ENCODE measurements at places on chromosomes 5 and 9. TPM values are rescaled to one million over a fixed set of nuclear protein-coding genes. Genes with fewer than 3 reads are reported as not detected.

Gene SPINK6
- total RNA-seq, result not detected

GRCh38 chr5:160694896-160695295 is 157.1 kb downstream of the ATP10B start:
- DNase-seq, result no peak

DNA sequence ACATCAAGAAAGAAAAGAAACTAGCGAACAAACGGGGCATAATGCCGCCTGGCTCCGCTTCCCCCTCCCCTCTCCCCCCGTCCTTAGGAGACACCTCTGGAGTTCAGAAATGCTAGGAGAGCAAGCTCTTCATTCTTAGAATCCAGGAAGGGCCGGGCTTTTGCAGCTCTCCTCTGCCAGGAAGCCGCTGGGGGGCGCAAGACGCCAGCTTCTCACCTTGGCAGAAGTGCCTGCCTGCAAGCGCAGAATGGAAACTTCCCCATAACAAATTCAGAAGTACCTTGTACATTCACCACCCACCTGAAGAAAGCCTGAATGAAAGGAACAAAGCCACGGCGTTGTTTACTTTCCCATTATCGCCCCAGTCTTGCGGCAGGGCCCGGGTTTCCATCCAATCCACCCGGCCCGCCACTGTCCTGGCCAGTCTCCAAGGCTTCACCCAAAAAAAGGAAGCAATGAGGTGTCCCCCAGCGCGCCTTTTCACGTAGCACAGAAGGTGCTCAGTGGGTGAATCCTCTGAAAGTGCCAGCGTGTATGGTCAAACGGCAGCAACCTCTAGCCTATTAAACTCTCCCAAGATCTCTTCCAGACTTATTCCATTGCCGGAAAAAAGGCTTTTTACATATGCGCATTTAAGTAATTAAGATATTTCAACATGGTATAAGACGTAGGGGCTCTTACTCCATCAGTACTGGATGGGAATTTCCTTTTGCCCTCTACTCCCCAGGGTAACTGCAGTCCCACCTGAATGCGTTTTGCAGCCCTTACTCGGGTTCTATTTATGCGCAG is 1.6 kb upstream of the GADD45G start:
- peak; percentile 94 for DNase-seq

DNA sequence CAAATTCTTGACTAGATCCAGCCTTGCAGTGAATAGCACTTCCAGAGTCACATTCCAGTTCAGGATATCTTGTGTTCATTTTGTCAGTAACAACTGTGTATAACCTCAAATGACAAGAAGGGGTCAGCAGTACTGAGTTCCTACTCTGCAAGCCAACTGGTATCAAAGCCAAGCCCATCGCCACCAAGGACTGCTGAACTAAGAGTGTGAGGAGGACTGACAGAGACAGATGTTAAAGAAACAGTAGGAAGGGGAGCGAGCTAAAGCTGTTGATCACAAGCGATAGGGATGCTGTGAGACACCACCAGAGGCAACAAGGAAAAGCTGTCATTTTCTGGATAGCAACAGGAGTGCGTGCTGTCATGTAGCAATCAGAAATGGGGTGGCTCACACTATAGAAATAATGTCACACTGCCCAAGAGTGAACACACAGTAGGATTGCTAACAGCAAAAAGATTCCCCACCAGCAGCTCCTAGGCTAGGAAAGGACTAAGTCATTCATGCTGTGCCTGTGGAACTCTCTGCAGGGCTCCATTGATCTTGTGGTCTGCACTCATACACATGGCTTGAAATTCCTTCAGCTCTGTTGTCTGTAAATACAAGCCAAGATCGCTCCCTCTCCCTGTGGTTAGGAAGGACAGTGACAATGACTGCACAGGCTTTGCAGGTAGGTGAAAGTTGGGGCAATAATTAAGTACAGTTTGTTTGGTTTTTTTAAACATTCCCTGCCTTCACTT is 658.6 kb downstream of the NR2F1-AS1 start:
- DNase-seq, result no peak

DNA sequence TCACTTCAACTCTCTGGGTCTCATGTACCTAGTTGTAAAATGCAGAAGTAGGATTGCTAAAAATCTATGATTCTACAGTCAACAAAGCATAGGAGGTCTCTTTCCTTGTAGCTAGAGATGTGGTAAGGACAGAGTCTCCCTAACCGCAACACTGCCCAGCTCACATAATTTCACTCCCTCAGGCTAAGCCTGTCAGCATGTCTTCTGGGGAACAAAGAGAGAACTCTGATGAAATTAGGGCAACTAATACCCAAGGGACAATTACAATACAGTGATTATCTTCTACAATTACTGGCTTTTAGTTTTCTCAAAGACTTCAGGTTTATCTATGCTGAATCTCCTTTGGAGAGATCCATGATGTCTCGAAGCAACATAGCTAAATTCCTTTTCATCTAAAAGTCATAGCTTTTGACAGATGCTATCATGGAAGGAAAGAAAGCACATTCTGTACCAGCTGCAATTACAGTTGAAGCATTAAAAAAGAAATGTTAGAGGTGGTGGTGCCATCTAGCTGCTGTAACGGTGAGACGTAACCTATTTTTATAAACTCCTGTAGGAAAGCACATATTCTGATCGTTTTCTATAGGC is 141.1 kb upstream of the TARS1 start:
- DNase-seq, result no peak

GRCh38 chr9:88460587-88461332 is 72.5 kb downstream of the SPIN1 start:
- no peak for DNase-seq

DNA sequence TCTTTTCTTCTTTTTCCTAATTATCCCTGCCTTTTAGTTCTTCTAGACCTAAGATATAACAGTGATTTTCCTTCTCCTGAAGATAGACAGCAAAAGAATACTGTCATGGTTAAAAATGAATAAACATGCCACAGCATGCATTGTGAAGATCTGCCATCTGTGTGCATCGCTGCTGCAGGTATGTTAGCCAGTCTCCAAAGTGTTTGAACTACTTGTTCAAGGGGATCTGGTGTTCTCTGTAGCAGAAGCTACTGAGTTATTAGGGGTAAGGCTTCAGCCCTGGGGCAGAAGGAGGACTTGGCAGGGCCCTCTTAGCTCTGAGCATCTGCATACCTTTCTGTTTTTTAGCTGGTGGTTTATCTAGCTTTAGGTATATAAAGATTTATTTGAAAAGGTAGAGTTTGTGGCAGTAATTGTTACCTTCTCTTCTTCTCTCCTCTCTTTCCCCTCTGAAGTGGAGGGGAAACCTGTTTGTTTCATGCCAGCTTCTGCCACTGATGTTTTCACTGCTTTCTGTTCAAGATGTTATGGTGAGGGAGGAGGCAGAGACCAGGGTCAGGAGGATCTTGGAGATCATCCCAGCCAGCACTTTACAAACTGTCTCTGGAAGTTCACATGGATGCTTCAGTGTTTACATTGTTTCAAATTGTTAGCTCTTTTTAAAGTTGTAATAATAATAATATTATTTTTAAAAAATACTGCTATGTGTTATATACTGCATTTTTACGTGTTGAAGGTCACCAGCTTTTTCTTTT is 25.2 kb downstream of the GALNT10 start:
- DNase-seq, result no peak

- no peak for DNase-seq
These were observed 447.0 kb upstream of the EDIL3 start for GRCh38 chr5:84831701-84832100.

- peak; percentile 72 for DNase-seq
These were observed 32.9 kb downstream of the PRRX2 start for GRCh38 chr9:129698254-129698757.

Gene FOXD4
- total RNA-seq, result 0.45 TPM

DNA sequence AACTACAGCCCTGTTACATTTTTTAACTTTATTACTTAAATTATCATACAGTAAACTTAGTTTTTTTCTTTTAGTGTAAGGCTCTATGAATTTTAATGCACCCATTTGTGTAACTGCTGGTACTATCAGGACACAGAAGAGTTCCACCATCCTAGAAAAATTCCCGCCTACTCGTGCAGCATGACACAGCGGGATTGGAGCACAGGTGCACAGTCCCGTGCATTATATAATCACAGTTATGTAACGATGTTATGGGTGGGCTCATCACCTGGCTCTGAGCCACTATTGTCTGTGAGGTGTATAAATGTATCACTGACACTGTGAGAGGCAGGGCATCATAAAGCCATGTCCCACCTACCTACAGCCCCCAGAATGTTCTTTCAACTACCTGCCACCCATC is 80.7 kb downstream of the DRD1 start:
- no peak for DNase-seq

DNA sequence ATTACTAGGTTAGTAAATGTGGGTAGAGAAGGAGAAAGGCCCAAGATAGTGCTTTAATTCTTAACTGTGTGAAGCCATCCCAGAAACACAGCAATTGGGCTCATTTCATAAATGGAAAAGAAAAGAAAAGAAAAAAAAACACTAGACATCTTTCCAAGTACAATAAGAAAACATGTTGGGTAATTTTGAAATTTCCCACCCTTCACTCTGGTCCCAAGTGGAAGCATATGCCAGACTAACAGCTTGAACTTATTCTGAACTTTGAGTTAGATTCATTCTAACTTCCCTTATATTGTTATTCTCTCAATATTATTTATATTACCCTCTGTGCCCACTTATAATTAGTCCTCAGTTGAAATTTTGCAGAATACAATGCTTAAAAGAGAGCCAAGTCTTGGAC is 113.4 kb upstream of the GHR start:
- no peak for DNase-seq

Gene PCDHB16
- total RNA-seq, result 9.5 TPM

DNA sequence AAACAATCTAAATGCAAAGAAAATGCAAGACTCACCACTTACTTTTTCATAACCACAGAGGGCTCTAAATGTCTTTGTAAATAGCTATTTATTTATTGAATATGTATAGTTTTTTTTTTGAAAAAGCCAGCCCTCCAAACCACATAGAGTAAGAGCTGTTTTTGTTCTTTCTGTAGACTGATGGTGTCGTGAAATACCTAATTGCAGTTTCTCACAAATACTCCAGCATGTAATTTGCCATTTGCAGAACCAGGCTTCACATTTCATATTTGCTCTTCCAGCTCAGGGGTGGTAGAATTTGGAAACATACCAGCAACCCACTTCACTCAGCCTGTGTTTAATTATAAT is 159.8 kb downstream of the TMC1 start:
- DNase-seq, result no peak

- DNase-seq, result no peak
These were observed 127.1 kb upstream of the MOCS2 start for GRCh38 chr5:53236683-53237082.

DNA sequence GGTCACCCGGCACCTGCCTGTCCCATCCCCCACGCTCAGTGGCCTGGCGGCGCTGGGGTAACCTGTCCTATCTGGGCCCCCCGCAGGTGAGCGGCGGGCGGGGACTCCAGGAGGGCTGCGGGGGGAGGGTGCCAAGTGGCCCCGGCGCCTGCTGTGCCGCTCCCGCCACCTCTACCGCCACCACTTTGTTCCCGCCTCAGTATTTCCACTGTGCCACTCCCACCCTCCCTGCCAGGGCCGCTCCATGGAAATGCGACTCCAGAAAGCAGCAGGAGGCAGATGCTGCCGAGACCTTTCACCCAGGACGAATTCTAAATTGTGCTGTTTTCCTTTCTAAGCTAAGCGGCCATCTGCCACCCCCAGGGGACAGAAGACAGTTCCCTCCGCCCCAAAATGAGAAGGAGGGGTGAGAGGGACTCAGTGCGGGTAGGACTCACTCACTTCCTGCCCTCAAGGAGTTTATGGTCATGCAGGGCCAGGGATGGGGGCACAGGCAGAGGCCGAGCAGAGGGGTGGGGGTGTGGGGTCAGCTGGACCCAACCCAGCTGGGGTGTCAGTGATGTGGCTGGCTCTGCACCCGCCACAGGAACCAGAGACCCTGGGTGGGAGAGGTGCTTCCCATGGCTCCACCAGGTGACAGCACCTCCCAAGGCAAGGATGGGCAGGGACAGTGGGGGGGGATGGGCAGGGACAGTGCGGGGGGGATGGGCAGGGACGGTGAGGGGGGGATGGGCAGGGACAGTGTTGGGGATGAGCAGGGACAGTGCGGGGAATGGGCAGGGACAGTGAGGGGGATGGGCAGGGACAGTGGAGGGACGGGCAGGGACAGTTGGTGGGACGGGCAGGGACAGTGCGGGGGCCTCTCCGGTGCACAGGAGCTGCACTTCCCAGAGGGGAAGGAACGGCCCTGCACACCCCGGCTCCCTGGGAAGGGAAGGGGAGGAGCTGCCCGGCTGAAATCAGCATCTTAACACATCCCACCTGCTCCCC is 17.8 kb downstream of the NOTCH1 start:
- no peak for DNase-seq

Gene ANKRD34B
- total RNA-seq, result not detected

DNA sequence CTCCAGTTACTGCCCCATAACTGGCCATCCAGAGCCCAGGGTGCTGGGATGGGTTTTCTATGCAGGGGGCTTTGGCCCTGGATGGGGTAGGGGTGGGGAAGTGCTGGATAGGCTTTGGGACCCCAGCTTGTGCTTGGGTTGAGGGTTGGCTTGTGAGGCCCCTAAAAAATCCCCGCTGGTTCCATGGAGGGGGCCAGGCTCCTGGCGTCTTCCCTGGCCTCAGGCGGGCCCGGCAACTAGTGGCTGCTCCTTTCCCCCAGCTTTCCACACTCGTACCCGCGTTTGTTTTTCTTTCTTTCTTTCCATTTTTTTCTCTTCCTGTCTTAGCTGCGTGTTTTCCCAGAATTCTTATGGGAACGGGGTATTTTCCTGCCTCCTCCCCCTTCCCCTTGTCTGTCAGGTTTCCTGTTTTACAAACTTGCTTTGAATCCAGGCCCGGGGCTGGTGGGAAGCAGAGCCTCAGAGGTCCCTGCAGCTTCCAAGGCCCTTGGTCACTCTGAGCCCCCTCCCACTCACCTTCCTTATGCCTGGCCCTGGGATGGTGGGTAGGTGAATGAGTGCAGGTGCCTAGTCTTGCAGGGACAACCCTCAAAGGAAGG is 40.2 kb downstream of the RGS3 start:
- DNase-seq, result no peak

Gene PCDHB13
- total RNA-seq, result 4.9 TPM

GRCh38 chr9:127796225-127796813 is 6.4 kb upstream of the FPGS start:
- no peak for DNase-seq

GRCh38 chr5:181246276-181247049 is 2.8 kb upstream of the RACK1 start:
- DNase-seq, result peak; percentile 95

Gene SPATA31C1
- total RNA-seq, result not detected

GRCh38 chr9:88818495-88819201 is 172.6 kb upstream of the S1PR3 start:
- no peak for DNase-seq

Gene GFRA3
- total RNA-seq, result 17.7 TPM

Gene SV2C
- total RNA-seq, result 4.9 TPM

Gene PCDHGA12
- 12.1 TPM for total RNA-seq

GRCh38 chr5:132689513-132689912 is 15.7 kb downstream of the IL4 start:
- no peak for DNase-seq

- no peak for DNase-seq
These were observed 18.6 kb upstream of the CFAP95 start for GRCh38 chr9:69801989-69802388.
